ENCODE measurements at places on chromosomes 12 and 14. TPM values are rescaled to one million over a fixed set of nuclear protein-coding genes. Genes with fewer than 3 reads are reported as not detected.

DNA sequence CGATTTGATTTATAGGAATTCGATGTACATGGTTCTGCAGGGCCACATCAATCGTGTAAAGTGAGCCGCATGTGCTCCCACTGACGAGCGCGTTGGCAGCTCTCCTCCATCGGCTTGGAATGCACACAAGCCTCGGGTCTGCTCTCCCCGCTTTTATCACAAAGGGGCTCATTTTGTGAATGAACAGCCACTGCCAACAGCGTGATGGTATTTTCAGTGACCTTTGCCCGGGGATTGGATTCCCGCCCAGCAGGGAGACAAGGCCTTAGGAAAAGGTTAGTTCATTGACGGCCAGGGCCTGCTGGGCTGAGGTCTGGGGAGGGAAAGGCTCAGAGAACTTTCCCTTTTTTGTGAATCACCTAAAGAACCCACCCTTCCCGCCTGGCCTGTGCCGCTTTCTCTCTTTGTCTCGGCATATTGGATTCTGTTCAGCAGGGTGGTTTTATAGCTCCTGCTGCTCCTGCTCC, 232.1 kb downstream of the MSRB3 start:
- no peaks in the 10 kb centered on the region for H3K4me1 ChIP-seq
- H3K27ac ChIP-seq = no peak overlapping the region
- H3K36me3 ChIP-seq = no peaks in the 10 kb centered on the region
- H3K4me3 ChIP-seq = no peak overlapping the region
- H3K27me3 ChIP-seq = no peaks in the 10 kb centered on the region

Gene CABP1
- total RNA-seq = not detected

DNA sequence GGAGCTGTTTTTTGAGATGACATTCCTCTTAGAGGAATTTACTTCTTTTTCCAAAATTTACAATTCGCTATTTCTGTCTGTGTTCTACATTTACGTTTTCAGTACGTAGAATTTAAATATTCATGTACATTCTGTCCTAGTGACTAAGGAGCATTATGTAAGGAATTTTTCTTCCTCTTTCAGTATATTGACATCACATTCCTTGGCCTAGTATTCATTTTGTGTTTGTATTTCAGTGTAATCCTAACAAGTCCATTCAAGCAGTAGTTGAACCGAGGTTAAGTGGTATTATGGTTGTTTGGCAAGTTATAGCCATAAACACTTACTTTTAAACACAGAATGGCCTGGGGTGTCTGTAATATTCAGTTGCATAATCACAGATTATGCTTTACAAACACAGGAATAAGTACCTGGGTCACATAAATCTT, 465.2 kb downstream of the PCNX1 start:
- DNase-seq = no peak
- H3K4me1 ChIP-seq = peaks cover 29% of the 10 kb centered on the region
- peak overlapping the region; percentile 76 for H3K27ac ChIP-seq
- no peaks in the 10 kb centered on the region for H3K27me3 ChIP-seq

Gene IRF2BPL
- total RNA-seq = 24.9 TPM

- H3K36me3 ChIP-seq = no peaks in the 10 kb centered on the region
- peaks cover 2% of the 10 kb centered on the region for H3K4me1 ChIP-seq
- no peak overlapping the region for H3K27ac ChIP-seq
- no peaks in the 10 kb centered on the region for H3K27me3 ChIP-seq
- no peak overlapping the region for H3K4me3 ChIP-seq
Measured at GRCh38 chr14:74979442-74980397, 23.0 kb upstream of the EIF2B2 start.

GRCh38 chr12:118271770-118272417, 100.8 kb downstream of the TAOK3 start:
- no peak overlapping the region for H3K27ac ChIP-seq
- no peaks in the 10 kb centered on the region for H3K27me3 ChIP-seq
- no peak for DNase-seq
- H3K36me3 ChIP-seq = peaks cover 9% of the 10 kb centered on the region

Gene CTSG
- total RNA-seq = not detected

- peaks cover 2% of the 10 kb centered on the region for H3K4me1 ChIP-seq
- no peak overlapping the region for H3K4me3 ChIP-seq
- no peak for DNase-seq
- H3K27me3 ChIP-seq = no peaks in the 10 kb centered on the region
Measured at GRCh38 chr14:50353126-50353525, 41.0 kb downstream of the DMAC2L start.

DNA sequence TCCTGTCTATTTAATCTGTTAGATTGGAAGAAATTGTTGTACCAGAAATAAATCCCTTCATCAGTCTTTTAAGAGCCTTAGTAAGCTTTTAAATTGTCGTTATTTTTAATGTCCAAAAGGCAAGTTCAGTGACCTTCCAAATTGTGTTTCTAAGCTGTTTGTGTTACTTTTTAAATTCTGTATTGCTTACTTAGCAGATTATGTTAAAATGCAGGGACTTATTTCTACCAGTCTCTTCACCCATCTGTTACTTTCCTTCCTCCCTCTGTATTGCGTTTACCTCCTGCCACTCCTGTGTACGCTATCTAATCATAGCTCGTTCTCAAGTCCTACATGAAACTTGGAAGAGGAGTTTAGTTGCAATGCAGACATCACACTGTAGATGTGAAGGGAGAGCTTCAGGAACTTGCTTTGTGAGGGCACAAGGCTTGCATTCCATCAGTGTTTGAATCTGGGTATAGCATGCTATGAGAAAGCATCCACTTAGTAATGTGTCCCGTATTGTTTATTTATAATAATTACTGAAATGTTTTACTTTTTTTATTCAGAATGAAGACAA, 406.5 kb upstream of the RGS6 start:
- peaks cover 19% of the 10 kb centered on the region for H3K4me1 ChIP-seq
- no peak overlapping the region for H3K27ac ChIP-seq
- H3K36me3 ChIP-seq = peaks cover 24% of the 10 kb centered on the region
- no peak for DNase-seq

DNA sequence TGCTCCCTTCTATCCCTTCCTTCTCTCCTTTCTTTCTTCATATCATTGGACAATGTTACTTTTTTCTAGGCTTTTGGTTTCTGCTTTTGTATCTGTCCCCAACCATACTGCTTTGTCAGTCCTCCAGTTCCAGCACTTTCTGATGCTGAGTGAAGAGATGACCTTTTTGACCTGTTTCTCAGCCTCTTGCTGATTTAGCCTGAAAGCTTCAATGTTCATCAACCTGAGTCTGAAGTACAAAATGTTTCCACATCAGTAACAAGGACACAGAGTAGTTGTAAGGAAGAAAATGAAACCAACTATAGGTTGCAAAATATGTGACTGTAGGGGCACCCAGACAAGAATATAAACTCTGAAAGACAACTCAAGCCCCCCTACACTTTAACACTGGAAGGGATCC, 25.2 kb upstream of the AKAP6 start:
- H3K4me1 ChIP-seq = no peaks in the 10 kb centered on the region
- H3K27me3 ChIP-seq = no peaks in the 10 kb centered on the region
- H3K36me3 ChIP-seq = no peaks in the 10 kb centered on the region
- no peak overlapping the region for H3K27ac ChIP-seq

Gene SNAPC1
- 5.8 TPM for total RNA-seq

Gene CLEC2D
- total RNA-seq = 355 TPM

Gene NCAPD2
- 200 TPM for total RNA-seq

Gene C12orf54
- total RNA-seq = not detected

DNA sequence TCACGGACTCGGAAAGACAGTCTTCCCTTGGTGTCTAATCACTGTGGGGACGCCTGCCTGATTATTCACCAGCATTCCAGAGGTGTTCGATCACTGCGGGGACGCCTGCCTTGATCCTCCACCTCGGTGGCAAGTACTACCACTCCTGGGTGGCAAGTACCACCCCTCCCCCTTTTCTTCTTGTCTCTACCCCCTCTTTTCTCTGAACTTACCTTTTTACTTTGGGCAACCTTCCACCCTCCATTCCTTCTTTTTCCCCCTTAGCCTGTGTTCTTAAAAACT, 12.0 kb upstream of the LGMN start:
- H3K4me1 ChIP-seq = peaks cover 20% of the 10 kb centered on the region
- H3K27ac ChIP-seq = no peak overlapping the region
- peaks cover 40% of the 10 kb centered on the region for H3K27me3 ChIP-seq
- H3K36me3 ChIP-seq = peaks cover 3% of the 10 kb centered on the region
- DNase-seq = no peak
